NT2/D1 (cell line): ENCODE measurements at places on chromosomes 16 and 17.

DNA sequence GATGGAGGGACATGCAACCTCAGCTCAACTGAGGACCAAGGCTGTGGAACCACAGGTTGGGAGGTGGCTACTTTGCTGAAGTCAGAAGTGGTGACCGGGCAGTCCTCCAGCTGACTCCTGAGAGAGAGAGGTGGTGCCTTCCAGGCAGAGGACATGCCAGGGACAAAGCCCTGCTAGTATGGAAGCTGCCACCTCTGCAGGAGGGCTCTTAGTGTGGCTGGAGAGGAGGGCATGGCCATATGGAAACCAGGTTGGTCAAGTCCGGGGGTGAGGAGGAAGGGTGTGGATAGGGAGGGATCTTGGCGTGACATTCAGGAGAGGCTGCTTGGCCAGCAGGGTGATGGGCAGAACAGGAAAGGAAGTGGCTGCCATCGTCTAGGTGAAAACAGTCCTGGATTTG lies 5.7 kb downstream of the C16orf86 start:
- DNase-seq: no peak

GRCh38 chr16:56909527-56909979 lies 22.4 kb upstream of the HERPUD1 start:
- DNase-seq: no peak

DNA sequence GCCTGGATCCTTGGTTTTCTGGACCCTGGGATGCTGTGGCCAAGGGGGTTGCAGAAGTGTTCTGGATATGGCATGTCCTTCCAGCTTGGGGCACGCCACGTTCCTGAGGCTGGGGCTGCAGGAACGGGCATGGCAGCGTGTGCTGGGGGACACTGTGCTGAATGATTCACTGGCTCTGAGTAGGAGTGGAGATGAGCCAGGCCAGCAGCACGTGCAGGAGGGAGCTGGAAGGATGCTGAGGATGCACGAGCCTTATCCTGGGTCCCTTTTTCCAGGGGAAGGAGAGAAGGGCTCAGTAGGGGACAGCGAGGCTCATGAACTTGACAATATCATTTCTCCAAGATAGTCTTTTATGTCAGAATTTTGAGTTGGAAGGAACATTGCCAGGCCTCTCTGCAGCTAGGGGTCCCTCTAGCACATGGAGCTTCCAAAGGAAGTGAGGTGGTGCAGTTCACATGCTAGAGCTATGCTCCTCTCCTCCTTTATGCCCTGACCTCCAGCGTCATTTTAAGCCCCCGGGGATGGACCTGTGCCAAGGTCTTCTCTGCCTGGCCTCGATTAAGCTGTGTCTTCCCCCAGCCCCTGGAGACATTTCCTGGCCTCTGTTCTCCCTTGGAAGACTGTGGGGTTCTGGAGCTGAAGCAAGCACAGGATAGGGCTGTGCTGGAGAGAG lies 125.9 kb downstream of the OR1D5 start:
- no peak for DNase-seq

GRCh38 chr16:83674931-83675535 lies 132.7 kb upstream of the HSBP1 start:
- DNase-seq: no peak

DNA sequence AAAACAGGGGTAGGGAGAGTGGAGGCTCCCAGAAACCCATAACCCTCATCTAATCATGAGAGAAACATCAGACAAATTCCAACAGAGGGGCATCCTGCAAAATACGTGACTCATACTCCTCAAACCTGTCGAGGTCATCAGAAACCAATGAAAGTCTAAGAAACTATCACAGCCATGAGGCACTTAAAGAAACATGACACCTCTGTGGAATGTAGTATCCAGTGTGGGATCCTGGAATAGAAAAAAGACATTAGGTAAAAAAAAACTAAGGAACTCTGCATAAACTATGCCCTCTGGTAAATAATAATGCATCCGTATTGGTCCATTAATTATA lies 16.4 kb downstream of the CDH5 start:
- peak; percentile 60 for DNase-seq

- no peak for DNase-seq
Measured at GRCh38 chr16:4376893-4377572, 5.4 kb downstream of the VASN start.
